Mesenchymal stem cell (in vitro differentiated cells and primary cell): ENCODE measurements at places on chromosomes 12 and 14.

DNA sequence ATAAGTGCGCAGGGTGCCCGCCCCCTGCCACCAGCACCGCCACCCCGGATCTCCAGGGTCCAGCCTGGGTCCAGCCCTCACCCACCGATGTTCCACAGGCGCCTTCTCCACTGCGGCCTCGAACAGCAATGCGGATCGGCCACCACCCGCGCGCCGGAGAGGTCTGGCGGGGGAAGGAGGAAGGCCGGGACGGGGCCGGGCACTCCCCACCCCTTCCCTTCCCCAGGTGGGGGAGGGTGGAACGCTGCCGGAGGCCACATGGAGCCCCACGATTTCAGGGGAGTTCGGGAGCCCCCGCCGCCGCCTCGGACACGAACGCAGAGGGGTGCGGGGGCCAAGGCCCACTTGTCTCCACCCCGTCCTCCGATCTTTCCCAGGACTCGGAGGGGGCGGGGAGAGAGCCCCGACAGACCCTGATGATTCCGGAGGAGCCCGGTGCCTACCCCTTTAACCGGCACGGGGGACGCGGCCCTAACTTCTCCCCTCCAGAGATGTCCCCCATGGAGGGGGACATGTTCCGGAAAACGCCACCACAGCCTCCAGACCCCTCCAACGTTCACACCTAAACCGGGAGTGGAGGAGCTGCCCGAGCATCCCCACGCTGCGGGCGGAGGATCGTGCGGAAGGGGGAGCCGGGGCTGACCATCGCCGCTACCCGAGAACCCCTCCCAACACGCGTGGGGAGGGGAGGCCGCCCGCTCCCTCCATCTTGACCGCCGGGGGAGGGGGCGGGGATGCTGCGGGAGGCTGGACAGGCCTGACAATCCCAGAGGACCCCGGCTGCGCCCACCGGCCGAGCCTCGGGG is 1.1 kb downstream of the ATXN2 start:
- DNase-seq, result peak; percentile 51

DNA sequence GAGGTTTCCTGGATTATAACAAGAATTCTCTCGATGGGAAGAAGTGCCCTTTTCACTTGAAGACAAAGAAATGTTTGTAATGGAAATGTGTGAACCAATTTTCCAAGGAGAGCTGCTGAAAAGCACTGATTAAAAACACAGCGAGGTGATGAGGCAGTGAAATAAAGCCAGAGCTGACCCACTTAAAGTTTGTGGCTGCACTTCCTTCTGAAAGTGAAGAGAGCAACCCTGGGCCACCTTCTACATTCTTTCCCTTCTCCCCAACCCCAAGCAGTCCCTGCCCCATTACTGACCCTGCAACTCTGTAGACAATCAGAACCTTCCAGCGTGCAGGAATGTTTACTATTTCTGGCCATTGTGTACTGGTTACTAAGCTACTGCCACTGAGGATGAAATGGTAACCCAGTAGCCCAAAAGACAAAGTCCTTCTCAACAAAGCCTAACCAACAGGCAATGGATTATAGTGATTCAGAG is 173.9 kb downstream of the TTC7B start:
- peak; percentile 70 for DNase-seq

GRCh38 chr12:110856542-110856941 is 9.8 kb downstream of the CCDC63 start:
- no peak for DNase-seq

DNA sequence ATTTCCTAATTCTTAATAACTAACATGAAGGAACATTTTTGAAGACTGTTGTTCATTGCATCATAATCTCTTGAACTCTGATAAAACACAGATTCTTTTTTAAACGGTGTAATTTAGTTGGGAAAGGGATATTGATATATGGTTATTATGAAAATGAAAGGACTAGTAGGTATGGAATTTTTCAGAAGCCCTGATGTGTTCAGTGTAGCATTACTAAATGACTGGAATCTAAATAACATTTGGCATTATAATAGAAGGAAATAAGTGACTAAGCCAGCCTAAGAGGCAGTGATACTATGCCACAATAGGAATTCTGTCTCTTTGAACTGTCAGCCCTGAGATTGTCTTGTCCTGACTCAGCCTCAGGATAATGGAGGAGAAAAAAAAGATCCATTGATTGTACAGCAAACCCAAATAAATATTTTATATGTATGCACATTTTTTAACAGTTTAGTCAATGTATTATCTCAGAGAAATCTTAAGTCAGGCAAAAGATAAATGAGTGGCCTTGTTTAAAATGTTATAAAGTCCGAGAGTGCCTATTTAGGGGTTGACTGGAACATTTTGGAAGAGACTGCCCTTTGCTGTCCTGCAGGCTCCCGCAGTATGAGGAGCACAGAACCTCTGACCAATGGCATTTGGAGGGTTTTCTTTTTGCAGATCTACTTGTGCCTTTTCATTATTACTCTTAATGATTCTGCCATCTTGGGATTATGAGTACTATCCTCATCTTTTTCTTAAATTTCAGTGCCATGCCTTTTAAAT is 271.2 kb downstream of the EGLN3 start:
- peak; percentile 51 for DNase-seq

GRCh38 chr14:102532204-102532658 is 22.7 kb upstream of the ANKRD9 start:
- no peak for DNase-seq

DNA sequence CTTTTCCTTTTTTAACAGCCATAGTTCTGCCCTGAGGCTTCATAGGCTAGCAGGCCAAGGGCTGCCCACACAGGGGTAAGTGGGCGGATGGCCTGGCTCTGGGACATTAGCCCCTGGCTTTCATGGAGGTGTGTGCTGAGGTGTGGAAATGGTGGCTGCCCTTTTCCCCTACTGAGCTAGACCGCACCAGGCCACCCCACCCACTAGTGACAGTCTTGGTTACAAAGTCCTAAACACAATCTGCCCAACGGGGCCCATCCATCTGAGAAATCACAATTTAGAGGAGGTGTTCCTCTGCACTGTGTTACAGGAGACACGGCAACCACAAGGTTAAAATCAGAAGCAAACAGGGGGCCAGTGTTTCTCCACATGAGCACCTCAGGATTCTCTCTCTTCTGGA is 35.6 kb downstream of the APPL2 start:
- DNase-seq, result no peak

DNA sequence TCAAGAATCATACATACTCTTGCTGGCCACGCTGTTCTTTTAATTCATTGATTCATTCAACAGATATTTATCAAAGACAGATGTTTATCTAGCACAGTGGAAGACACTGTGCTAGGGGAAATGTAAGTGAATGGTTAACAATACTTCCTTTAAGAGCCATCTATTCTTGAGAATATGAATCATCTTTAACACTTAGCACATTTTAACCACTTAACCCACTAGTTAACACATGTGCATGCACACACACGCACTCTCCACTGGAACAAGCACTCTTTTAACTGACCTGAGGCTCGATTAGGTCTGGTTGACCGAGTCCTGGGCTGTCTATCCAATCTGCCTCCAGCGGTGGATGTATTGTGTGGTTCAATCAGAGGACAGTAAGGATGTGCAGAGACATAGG is 34.6 kb downstream of the LMNTD1 start:
- DNase-seq, result no peak

- DNase-seq, result no peak
These were observed 438.4 kb upstream of the DCN start for GRCh38 chr12:91620992-91621391.

DNA sequence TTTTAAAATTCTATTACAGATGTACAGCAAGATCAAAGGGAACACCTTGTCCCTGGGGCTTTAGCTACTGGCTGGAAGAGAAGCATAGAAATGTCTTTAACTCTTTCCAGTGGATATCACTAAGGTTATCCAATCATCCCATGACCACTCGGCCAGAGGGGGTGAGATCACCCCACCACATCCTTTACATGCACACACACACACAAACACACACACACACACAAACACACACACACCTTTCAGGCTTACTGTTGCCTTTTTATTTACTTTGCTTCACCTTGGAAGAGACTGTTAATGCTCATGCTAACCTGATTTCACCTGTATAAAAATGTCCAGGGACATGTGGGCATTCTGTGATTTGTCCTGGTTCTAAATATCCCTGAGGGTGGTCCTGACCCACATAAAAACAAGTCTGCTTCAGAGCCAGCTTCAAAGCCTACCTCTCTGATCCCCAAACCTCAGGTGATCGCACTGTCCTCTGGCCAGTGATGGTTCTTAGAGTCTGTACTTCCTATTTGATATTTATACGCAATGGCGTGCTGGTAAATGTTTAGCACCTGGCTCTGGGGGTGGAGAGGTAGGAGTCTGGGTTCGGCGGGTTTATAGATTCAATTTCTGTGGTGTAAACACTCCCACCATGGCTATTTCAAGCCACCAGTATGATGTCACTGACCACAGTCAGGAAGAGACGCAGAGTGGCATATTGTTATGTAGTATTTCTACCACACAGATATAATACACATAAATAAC is 166.1 kb upstream of the EEA1 start:
- DNase-seq, result no peak

- no peak for DNase-seq
These were observed 133.7 kb downstream of the MDGA2 start for GRCh38 chr14:47541662-47542061.

DNA sequence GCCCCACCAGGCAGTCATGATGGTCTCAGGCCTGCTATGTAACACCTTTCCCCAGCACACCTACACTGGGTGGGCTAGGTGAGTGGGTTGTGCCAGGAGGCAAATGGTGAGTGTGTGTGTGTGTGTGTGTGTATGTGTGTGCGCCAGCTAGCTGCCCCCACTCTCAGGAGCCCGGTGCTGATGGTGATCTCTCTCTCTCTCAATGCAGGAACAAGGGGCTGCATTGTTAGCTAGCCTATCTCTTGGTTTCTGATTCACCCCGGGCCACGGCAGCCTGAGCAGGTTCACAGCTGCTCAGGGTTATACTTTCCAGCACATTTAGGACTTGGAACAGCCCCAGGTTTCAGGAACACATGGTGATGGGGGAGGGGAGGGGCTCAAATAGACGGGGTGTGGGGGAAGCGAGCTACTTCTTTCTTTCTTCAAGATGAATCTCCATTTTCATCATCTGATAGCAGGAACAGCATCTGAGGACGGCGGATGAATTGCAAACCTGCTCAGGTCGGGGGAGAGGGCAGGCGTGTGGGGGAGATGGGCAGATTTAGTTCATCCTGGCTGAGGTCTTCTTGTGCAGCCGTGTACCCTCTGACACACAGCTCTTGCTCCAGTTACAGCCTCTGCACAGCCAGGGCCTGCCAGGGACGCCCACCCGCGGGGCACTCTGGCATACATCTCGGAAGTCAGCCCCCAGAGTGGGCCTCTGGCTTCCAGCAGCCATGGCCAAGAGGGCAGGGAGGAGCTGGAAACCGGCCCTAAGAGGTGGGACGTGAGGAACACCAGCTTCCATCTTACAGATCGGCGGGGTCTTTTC is 137.6 kb downstream of the ZFP36L1 start:
- no peak for DNase-seq

GRCh38 chr12:24057920-24058476 is 108.5 kb upstream of the SOX5 start:
- DNase-seq, result no peak

- DNase-seq, result no peak
These were observed 173.2 kb upstream of the MYL2 start for GRCh38 chr12:111093428-111094142.

DNA sequence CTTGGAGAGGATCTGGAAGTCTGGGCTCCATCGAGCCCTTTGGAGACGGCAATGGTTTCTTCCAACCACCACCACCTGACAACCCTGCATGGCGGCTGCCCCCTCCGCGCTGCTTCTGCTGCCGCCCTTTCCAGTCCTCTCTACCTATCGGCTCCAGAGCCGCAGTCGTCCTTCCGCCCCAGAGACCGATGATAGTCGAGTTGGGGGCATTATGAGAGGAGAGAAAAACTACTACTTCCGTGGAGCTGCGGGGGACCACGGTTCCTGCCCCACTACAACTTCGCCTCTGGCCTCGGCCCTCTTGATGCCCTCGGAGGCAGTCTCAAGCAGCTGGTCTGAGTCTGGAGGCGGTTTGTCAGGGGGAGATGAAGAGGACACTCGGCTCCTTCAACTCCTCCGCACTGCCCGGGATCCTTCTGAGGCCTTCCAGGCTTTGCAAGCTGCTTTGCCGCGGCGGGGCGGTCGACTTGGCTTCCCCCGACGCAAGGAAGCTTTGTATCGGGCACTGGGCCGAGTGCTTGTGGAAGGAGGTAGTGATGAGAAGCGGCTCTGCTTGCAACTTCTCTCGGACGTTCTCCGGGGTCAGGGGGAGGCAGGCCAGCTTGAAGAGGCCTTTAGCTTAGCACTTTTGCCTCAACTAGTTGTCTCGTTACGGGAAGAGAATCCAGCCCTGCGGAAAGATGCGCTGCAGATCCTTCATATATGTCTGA is 499 bp downstream of the TOGARAM1 start:
- peak; percentile 54 for DNase-seq

GRCh38 chr14:56339855-56340701 is 221.9 kb downstream of the PELI2 start:
- DNase-seq, result peak; percentile 98

- DNase-seq, result no peak
These were observed 198.8 kb downstream of the NTF3 start for GRCh38 chr12:5630726-5631125.

GRCh38 chr12:54173066-54173726 is 15.6 kb downstream of the SMUG1 start:
- peak; percentile 33 for DNase-seq

- DNase-seq, result peak; percentile 72
These were observed 72.4 kb downstream of the TTC9 start for GRCh38 chr14:70714055-70714550.

GRCh38 chr12:9685915-9686314 is 16.4 kb downstream of the CLEC2D start:
- no peak for DNase-seq

DNA sequence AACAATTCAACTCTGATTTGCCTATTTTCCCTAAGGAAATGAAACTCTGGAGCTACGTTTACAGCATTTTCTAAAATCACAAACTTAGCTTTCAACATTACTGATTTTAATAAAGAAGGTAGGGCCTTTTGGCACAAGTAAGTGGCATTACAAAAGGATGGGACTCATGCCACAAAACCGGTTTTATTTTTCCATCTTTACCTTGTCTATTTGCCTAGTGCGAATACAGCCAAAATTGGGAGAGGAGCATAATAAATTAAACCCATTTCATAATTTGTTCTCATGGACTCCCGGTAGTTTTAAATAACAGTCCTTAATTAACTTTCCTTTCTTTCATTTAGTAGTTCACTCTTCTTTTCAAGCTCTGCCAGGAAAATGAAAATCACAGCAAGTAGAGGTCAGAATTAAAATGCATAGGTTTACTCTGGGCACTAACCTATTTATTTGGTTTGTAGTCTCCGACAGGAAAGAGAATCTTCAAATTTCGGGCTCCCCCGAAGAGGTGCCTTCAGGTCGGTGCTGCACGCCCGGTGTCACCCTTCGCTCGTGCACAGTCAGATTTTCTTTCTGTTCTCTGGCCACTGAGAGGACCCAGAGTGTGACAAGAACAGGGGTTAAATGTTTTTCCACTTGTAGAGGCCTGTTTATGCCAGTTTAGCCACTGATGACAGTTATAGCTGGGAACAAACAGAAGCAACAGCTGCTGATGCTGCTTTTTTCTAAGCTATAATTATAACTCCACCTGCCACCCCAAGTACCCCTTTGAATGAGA is at the start of gene BEST3:
BEST3 (minus strand) TSS at position 535 of the 772 bp plus-strand sequence. CDS start 1,505 bp downstream, outside the sequence.
- no peak for DNase-seq
